Stimulated activated CD8-positive, alpha-beta memory T cell treated with anti-CD3 and anti-CD28 coated beads, Interleukin-4, amount 100 ng/mL, for 4 hours (primary cell): ENCODE measurements at places on chromosomes 1 and 21.

GRCh38 chr1:55584526-55585401 lies 369.6 kb upstream of the USP24 start:
- DNase-seq: no peak

DNA sequence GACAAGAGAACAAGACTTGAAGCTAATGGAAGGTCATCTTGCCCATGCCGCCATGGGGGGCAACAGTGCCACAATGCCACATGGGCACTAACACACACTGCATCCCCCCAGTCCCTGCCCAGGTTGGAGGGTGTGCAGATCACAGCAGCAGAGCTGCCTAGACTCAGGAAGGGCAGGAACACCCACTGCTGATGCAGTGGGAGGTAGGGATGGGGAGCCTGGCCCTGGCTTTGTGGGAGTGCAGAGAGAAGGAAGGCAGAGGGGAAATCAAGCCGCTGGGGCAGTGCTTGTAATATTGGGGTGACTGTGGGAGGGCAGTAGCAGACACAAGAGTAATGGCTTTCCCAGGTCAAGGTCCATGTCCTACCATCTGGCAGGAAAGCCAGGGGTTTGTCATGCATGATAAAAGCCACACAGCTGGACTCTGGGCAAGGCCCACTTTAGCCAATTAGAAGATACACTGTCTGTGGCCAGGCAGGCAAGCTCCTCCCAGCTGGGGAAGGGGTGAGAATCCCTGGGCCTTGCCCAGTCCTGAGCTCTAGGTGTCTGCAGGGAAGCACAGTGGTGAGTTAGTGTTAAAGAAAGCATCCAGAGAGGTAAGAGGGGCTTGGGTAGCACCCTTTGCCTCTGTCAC lies 25.4 kb upstream of the MEF2D start:
- DNase-seq: no peak

DNA sequence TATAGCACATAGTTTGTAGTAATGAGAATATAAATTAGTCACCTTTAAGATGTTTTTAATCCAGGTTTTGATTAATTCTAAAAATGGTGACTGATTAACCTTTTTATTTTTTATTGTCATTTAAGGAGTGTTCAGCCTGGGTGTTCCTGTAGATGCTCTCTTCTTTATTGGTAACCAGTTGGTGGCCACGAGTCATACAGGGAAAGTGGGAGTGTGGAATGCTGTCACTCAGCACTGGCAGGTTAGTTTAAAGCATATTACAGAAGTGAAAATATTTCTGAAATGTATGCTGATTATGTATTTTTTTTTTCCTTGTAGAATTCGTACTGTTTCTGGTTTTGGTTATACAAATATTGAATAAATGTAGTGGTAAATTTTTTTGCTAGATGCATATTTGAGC lies 28.1 kb downstream of the KCTD3 start:
- DNase-seq: no peak

DNA sequence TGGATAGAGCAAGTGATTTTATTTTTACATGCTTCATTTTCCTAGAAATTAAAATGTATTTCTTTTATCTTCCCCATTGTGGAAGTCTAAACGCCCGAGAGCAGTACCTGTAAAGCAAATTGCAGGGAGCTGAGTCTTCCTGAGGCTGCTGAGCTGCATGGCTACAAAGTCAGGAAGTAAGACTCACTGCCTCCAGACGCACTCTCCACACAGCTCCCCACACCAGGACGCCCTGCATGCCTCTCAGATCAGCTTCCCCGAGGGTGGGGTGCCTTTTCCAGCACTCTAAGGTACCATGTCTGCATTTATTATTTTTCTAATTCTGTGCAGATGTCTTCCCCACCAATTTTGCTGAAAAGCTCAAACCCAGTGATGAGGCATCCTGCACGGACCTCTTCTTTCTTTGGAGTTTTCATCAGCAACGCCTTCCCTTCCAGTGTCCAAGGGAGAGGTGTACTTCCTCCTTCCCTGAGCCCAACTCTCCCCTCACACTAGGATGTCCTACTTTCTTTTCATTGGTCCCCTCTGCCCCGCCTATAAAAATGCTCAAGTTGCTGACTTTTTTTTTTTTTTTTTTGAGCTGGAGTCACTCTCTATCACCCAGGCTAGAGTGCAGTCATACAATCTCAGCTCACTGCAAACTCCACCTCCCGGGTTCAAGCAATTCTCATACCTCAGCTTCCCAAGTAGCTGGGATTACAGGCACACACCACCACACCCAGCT lies 114.7 kb downstream of the PCNX2 start:
- DNase-seq: no peak
